GM03348 (cell line): ENCODE measurements at places on chromosomes 16 and 17.

GRCh38 chr17:2542456-2542855, 30.8 kb upstream of the METTL16 start:
- no peak for DNase-seq

GRCh38 chr17:60358606-60359225, 33.2 kb downstream of the USP32 start:
- no peak for DNase-seq

DNA sequence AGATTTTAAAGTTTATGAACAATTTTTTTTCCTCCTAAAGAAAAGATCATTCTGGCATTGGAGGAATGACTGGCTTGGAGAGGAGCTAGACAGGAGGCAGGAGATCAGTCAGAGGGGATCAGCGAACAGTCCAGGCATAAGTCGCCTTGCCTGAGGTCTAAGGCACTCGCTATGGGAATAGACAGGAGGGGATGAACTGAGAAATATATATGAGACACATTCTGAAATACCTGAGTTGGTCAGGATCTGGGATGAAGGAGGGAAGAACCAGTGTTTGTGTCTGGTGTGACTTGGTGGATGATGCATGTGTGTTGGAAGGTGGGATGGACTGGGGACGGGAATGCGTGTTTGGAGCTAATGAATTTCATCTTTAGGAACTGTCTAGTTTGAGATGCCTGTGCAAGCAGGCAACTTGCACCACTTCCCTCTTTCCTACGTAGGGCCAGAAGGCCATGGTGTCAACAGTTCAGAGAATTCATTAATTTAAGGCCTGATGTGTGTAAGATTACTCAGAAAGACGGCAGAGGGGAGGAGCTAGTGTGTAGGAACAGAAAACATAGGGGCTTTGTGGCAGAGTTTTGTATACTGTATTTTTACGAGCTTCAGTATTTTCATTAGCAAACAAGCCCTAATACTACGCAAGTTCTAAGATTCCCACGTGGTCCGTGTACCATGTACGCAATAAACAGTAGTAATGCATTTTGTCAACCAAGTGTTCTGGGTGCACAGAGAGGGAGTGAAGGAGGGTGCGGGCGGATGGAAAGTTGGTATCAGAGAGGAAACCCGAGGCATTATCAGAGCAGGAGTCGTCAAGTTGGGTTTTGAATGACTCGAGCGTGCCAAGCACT, 825 bp downstream of the HEATR6 start:
- peak; percentile 4 for DNase-seq

DNA sequence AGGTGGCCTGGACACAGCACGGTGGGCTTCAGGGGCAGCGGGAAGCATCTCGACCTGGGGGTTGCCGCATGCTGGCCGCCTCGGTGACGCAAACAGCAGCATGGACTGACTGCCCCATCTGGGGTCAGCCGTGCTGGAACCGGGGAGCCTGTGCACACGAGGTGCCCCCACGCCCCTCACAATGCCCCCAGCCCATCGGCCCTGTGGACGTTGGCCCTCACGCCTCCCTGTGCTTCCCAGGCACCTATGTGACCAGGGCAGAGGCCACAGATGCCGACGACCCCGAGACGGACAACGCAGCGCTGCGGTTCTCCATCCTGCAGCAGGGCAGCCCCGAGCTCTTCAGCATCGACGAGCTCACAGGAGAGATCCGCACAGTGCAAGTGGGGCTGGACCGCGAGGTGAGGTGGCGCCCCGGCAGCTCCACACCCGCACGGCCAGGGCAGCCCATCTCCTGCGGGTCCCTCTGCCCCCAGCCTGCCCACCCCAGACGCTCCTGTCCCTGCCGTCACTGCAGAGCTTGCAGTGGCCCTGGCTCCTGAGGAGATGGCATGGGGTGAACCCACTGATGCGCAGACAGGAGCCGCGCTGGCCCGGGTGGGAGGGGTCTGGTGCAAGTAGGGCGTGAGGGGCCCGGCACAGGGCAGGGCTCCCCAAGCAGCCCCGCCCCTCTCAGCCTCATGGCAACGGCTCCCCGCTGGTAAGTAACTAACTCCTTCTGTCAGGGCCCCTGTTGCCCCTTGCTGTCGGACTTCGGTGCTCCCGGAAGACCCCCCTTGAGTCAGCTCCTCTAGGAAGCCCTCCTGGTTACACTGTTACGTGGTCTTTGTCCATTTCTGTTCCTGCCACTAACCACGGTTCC, 13.6 kb downstream of the CDH15 start:
- no peak for DNase-seq

- no peak for DNase-seq
These were observed 105.6 kb upstream of the TOM1L1 start for GRCh38 chr17:54795046-54795445.

DNA sequence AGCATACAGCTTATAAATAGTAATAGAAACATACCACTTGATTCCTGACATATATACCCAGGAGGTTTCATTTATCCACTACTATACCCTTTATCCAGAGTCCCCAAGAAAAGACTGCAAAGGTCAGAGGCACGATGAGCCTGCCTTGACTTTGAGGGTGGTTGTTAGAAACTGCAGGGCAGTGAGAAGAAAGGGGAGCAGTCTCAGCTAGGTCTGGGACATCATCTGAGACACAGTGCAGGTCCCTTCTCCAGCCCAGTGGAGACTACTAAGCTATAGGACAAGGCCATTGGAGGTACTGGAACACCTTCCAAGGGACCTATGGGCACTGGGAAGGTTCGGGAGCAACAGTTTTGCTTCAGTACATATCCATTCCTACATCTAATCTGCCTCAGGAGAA, 20.2 kb upstream of the TEKT3 start:
- DNase-seq: no peak

DNA sequence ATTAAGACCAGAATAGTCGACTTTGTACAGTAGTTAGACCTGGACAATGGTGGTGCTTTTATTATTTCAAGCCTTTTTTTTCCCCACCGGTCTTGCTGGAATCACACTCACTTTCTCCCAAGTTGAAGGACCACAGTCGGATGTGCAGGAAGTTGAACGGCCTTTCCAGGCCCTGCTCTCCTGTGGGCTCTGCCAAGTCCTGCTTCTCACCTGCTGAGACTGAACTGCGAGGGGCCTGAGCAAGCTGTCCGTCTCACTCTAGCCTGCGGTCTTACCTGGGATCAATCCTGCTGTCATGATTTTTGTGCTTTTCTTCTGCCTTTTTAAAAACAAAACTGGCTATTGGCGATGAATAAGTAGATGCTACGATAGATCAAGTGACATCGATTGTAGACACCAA, 1.3 kb downstream of the TLCD3A start:
- no peak for DNase-seq

- no peak for DNase-seq
These were observed 16.8 kb downstream of the HIC1 start for GRCh38 chr17:2071455-2072281.

DNA sequence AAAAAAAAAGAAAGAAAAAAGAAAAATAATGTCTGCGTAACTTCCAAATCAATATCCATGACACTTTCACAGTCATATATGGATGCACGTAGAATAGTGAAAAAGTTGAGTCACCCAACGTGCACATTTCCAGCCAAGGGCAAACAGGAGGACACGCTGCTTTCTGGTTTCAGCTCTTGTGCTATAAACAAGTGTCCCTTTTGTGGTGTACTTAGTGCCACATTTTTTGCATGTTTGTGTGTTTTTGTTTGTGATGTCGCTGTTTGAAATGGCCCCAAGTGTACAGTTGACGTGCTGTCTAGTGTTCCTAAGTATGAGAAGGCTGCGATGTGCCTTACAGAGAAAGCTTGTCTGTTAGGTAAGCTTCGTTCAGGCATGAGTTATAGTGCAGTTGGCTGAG, 2.9 kb downstream of the CHD9 start:
- DNase-seq: no peak

DNA sequence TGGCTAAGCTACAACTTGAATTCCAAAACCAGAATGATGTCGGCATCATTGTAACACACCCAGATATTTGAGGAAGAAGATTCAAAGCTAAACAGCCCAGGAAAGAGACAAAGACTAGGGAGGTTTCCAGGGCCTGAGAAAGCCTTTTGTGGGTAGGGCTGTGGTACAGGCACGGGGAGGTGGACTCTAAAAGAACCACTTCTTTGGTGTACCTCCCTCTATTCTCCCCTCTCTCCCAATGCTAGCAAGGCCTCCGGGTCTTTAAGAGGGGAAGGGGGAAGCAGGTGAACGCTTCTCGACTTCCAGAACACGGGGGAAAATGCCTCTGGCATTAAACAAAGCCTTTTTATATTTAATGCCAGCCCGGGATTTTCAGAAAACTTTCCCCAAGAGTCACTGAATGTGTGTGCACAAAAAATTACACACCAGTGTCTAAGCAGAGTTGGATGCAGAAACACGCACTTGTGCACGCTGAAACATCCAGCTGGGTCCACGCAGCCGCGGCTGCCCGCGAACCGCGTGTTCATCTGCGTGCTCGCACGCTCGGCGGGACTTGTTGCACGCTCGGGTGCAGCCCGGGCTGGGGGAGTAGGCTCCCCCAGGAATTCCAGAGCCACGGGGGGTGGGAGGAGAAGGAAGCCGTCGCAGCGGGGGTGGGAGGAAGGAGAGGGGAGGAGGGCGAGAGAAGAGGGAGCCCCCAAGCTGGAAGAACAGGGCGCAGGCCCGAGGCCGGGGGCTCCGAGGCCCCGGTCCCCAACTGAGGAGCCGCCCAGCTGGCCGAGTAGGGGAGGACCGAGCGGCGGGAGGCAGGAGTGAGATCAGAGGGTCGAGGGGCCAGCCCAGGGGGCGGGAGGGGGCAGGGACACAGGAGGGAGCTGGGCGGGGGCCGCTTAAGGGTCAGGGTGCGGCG, 20.1 kb upstream of the ZNF423 start:
- no peak for DNase-seq

GRCh38 chr17:2003525-2003924, 21.6 kb downstream of the RTN4RL1 start:
- no peak for DNase-seq

DNA sequence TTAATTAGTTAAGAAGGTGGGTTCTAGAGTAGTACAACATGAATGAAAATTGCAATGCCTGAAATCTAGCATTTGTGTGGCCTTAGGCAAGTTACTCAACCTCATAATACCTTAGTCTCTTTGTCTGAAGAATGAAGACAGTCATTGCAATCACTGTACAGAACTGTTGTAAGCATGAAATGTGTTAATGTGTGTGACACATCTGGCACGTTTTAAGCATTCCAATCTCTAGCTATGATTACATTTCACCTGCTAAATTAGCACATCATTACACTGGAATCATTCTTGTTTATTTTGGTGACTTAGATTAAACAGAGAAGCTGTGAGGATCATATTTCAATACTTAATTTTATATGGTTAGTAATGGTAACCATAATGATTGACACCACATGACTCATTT, 629.7 kb upstream of the KIF2B start:
- no peak for DNase-seq

DNA sequence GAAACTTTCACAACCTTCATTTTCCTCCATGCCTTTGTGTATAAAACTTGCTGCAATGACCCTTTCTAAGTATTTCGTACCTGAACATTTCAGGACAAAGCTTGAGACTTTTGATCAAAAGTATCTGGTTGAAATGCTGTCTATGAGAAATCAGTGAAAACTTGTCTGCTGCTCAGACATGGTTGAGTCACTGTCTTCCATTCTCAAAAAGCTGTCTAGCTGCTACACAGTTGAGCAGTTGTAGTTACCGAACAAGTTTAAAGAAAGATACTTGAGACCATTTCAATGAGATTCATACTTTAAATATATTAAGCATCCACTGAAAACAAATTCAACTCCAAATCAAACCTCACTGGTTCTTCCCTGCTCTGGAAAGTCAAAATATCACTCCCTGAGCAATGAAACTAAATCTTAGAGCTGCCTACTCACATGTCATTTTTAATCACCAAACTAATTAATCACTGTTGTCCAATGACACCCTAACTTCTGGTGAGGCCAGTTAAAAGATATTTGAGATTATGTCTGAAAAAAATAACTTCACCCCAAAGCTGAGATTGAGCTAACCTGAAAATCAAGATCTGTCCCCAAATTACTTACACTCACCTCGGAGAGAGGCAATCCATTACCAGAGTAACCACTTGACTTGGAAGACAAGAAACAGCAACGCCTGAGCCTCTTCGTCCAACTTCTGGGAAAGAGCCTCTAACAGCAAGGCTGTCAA, 488 bp downstream of the TMEM100 start:
- no peak for DNase-seq

- DNase-seq: peak; percentile 88
These were observed at the start of gene NDRG4 for GRCh38 chr16:58499615-58500351. TSS of gene NDRG4 (plus strand) at chr16:58500143. CDS start at chr16:58500249, 106 bp downstream.

DNA sequence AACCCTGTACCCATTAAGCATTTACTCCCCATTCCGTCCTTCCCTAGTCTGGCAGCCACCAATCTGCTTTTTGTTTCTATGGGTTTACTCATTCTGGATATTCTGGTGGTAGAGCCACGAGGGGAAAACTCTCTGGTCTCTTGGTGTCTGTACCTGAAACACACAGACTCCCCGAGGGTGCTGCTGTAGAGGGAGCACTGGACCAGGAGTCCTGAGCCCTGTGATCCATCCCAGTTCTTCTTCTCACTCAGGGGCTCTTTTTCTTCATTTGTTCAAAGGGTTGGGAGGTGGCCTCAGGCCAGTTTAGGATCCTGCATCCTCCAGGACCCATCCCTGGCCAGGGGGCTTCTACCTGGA, 14.1 kb downstream of the HEXIM2 start:
- no peak for DNase-seq

DNA sequence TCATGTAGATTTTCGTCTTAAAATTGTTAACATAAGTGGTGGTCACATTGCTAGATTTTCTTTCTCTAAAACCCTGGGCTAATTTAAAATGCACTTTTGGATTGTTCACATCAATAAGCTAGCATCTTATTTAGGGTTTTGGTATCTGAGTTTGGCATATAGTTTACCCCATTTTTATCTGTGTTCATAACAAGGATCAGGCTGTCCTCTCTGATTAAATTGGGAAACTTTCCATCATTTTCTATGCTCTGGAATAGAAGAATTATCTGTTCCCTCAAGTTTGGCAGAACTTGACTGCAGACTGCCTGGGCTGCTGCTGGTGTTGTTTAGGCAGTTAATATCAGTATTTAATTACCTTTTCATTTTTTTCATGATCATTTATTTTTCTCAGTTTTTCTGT, 1.8 kb downstream of the SPECC1 start:
- DNase-seq: no peak

DNA sequence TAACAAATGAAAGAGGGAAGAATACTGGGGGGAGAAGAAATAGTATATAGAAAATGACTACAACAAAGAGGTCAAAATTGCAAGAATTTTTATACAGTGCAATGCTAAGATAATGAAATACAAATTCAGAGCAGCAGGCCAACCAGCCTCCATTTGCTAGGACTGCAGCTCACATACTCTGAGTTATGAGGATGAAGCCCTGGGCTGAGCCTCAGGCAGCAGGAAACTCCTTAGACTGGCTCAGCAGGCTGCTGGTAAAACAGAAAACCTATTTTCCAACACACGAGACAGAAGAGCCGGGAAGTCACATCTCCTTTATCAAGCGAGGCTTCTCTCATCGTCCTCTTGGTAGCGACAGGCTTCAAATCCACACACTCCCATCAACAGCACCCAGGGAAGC, 296.5 kb downstream of the SLC39A11 start:
- no peak for DNase-seq

- DNase-seq: no peak
These were observed 10.0 kb upstream of the PHLPP2 start for GRCh38 chr16:71734511-71734910.

GRCh38 chr17:59848778-59849177, 44.0 kb downstream of the TUBD1 start:
- no peak for DNase-seq

- no peak for DNase-seq
These were observed 7.0 kb upstream of the CDR2 start for GRCh38 chr16:22381392-22381791.
